ENCODE measurements at places on chromosomes 2 and 18. TPM values are rescaled to one million over a fixed set of nuclear protein-coding genes. Genes with fewer than 3 reads are reported as not detected.

Gene SERPINB13
- total RNA-seq = not detected

Gene SULT1C3
- not detected for total RNA-seq

Gene GPR35
- 2.4 TPM for total RNA-seq

Gene RBKS
- 2.1 TPM for total RNA-seq

Gene HSPD1
- total RNA-seq = 161 TPM

Gene COLEC11
- total RNA-seq = 0.82 TPM

Gene MRPL30
- total RNA-seq = 37.4 TPM

Gene TEX44
- not detected for total RNA-seq

Gene GULP1
- 70.8 TPM for total RNA-seq

Gene APCDD1
- total RNA-seq = 41.6 TPM

Gene CTAGE1
- not detected for total RNA-seq

Gene C18orf54
- total RNA-seq = 12.1 TPM

Gene NEURL3
- not detected for total RNA-seq

Gene CRYGA
- total RNA-seq = not detected

Gene IL1B
- 1.1 TPM for total RNA-seq

Gene SALL3
- total RNA-seq = 5.9 TPM

Gene TMEM185B
- total RNA-seq = 16.6 TPM

Gene ST8SIA3
- total RNA-seq = 32.3 TPM

Gene ELOA2
- not detected for total RNA-seq

Gene BARD1
- 37.7 TPM for total RNA-seq

Gene DYNC2LI1
- 43.4 TPM for total RNA-seq

Gene RTKN
- total RNA-seq = 11.0 TPM

Gene ARL4C
- total RNA-seq = 17.5 TPM

Gene GYPC
- total RNA-seq = 12.8 TPM

Gene UGP2
- 52.9 TPM for total RNA-seq

Gene CBLN2
- total RNA-seq = 42.6 TPM

Gene LOXHD1
- total RNA-seq = 0.18 TPM

Gene NT5DC4
- total RNA-seq = not detected

Gene NMUR1
- total RNA-seq = 0.73 TPM

Gene B3GNT7
- total RNA-seq = 1.2 TPM

Gene FOXI3
- 0.36 TPM for total RNA-seq

Gene MCEE
- total RNA-seq = 12.0 TPM

Gene HOXD8
- total RNA-seq = not detected

Gene FKBP1B
- total RNA-seq = 25.1 TPM

Gene PDK1
- total RNA-seq = 13.1 TPM

Gene IMPA2
- 8.1 TPM for total RNA-seq

Gene TWIST2
- total RNA-seq = 1.3 TPM

Gene FER1L5
- total RNA-seq = 1.4 TPM

Gene LIPG
- 10.0 TPM for total RNA-seq

Gene ZNF385B
- total RNA-seq = 10.5 TPM

Gene UPP2
- total RNA-seq = 0.27 TPM

Gene CDH19
- 0.09 TPM for total RNA-seq

Gene LINC00305
- total RNA-seq = not detected

Gene RAX
- 2.0 TPM for total RNA-seq

Gene MC4R
- total RNA-seq = 0.54 TPM

Gene INPP5D
- 4.9 TPM for total RNA-seq

Gene FSHR
- not detected for total RNA-seq

Gene MOGAT1
- total RNA-seq = not detected

Gene SPC25
- 10.2 TPM for total RNA-seq

Gene STRADB
- total RNA-seq = 52.3 TPM

Gene OTOS
- 1.4 TPM for total RNA-seq

Gene KRTCAP3
- total RNA-seq = not detected

Gene DSG2
- 4.7 TPM for total RNA-seq

Gene GAL3ST2
- 0.45 TPM for total RNA-seq

Gene SNORC
- total RNA-seq = 4.2 TPM

Gene IL18R1
- total RNA-seq = 0.09 TPM
